Ovary (tissue), 10 donors: ENCODE measurements at places on chromosomes 1 and 21. TPM values are rescaled to one million over a fixed set of nuclear protein-coding genes. Genes with fewer than 3 reads are reported as not detected.

The LHX8 gene
- not detected for polyA plus RNA-seq

The CASZ1 gene
- polyA plus RNA-seq: 2.4 TPM

GRCh38 chr1:90550626-90551406 is 166.3 kb downstream of the BARHL2 start:
- no peak for DNase-seq

GRCh38 chr1:235127203-235127602 is 1.4 kb downstream of the TOMM20 start:
- no peak for DNase-seq

- no peak for DNase-seq
These were observed 9.2 kb downstream of the CAP1 start for GRCh38 chr1:40049725-40050124.

The CSTB gene
- polyA plus RNA-seq: 36.5 TPM

GRCh38 chr1:233252441-233252840 is 43.1 kb downstream of the PCNX2 start:
- no peak for DNase-seq
